ENCODE measurements at places on chromosomes 11 and 22.

- DNase-seq = no peak
These were observed 28.5 kb downstream of the CUL5 start for GRCh38 chr11:108037211-108037610.

DNA sequence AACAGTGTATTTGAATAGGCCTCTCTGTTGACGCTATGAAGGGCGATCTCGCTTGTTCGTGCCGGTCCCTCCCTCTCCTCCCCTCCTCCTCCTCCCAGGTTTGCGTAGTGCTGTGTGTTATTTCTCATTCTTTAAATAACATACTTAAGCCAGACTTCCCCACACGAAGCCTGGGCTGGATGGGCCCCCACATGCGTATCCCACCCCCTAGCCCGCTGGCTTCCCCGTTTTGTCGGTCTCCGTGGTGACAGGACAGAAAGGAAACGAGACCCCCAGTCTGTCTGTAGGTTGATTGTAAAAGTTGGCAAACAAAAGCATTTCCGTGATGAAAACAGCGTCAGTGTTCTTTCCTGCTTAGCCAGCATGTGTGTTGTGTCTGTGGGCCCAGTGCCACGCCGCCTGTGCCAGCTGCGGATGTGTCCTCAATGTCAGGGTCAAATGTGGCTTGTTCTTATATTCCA lies 27.3 kb downstream of the FAM118A start:
- peak; percentile 60 for DNase-seq

DNA sequence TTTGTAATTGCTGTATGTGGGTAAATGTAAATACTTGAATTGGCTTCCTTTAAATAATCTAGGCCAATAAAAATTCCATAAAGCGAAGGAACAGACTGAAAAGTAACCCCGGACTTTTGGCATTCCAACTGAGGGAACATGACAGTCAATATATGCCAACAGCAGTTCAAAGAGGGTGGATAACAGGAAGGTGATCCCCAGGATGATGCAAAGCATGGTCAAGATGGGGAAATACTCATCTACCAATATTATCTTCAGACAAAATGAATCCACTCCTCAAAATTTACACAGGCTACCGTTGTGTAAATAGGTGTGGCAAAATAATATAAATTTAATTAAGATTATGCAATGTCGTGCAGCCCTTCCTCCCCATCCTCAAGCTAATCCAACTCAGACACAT lies 56.9 kb downstream of the BBOX1 start:
- no peak for DNase-seq

DNA sequence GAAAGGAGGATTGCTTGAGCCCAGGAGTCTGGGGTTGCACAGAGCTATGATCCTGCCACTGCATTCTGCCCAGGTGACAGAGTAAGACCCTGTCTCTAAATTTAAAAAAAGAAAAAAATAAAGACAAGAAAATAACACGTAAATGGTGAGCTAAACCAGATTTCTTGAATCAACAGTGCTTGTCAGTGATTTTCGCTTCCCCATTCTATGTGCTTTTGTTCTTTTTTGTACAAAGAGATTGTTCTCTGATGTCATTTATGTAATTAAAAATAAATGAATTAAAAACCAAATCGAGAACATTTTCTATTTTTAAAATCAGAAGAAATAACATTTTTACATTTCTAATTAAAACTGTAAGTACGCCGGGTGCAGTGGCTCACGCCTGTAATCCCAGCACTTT lies 19.8 kb upstream of the SLC29A2 start:
- DNase-seq = no peak

DNA sequence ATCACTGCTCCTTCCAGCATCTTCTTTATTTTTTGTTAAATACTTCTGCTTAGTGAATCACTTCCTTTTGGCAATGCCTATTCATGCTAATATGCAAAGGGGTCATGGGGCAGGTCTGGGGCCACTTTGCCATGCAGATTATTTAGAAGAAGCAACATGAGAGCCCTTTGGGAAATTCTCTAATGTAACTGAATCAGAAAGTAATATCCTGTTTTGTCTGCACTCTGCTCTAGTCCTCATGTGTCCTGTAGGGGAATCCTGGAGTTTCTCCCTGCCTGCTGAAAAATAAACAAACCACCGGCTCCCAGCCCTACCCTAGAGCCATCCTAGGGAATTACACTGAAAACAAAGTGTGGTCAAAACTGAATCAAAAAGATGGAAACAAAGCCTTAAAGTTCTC lies 176.5 kb upstream of the POU2AF2 start:
- DNase-seq = no peak

- no peak for DNase-seq
These were observed 10.6 kb downstream of the KCNC1 start for GRCh38 chr11:17745023-17745772.

DNA sequence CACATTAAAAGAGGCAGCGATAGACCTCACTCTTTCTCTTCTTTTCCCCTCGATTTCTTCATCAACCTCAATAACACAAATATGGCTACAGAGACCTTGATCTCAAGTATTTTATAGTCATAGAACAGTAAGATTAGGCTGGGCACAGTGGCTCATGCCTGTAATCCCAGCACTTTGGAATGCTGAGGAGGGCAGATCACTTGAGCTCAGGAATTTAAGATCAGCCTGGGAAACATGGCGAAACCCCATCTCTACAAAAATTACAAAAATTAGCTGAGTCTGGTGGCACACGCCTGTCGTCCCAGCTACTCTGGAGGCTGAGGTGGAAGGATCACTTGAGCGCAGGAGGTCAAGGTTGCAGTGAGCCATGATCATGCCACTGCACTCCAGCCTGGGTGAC lies 14.6 kb downstream of the SLN start:
- DNase-seq = no peak

DNA sequence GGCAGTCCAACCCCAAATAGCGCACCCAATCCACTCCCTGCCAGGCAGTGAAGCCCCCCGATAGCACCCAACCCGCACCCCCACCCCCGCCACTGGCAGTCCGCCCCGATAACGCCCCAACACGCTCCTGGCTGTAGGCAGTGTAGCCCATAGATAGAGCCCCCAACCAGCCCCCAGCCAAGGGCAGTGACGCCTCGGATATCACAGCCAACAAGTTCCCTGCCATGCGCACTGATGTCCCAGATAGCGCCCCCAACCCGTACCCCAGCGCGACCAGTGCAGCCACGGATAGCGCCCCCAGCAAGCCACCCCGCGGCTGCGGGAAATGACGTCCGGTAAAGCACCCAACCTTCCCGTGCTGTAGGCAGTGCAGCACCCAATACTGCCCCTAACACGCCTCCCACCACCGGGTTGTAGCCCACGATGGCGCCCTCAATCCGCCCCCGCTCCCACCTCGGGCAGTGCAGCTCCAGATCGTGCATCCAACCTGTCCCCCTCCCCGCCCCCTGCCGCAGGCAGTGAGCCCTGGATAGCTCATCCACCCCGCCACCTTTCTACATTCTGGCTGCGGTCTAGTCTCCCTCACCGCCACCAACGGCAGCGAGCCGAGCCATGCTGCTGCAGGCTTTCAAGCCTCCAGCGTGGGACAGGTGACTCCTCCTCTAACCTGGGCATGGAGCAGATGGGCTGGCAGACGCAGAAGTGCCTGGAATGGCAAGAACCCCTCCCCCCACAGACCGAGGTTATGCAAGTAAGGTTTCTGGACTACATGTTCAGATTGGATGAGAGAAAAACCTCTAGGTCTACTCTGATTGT lies 625 bp downstream of the RFPL2 start:
- no peak for DNase-seq

DNA sequence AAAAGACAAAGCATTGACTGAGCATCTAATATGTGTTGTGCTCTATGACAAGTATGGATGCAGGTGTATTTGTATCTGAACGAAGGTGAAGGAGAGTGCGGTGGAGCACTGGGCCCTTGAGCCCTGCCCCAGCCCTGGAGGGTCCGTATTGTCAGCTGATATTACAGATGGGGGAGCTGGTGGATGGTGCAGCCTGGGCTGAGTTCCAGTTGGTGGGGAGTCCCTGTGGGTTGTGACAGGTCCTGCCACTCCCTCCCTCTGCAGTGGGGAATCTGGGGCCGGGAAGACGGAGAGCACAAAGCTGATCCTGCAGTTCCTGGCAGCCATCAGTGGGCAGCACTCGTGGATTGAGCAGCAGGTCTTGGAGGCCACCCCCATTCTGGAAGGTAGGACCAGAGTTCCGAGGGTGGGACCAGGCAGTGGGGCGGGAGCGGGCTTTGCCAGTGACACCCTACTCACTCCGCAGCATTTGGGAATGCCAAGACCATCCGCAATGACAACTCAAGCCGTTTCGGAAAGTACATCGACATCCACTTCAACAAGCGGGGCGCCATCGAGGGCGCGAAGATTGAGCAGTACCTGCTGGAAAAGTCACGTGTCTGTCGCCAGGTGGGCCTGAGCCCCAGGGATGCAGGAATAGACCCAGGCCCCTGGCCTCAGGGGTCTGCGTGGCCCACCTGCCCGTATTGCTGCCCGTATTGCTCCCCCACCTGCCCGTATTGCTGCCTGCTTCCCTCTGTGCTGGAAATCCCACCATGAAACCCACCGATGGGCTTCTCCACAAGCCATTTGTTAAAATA lies 28.6 kb downstream of the MYO7A start:
- no peak for DNase-seq

DNA sequence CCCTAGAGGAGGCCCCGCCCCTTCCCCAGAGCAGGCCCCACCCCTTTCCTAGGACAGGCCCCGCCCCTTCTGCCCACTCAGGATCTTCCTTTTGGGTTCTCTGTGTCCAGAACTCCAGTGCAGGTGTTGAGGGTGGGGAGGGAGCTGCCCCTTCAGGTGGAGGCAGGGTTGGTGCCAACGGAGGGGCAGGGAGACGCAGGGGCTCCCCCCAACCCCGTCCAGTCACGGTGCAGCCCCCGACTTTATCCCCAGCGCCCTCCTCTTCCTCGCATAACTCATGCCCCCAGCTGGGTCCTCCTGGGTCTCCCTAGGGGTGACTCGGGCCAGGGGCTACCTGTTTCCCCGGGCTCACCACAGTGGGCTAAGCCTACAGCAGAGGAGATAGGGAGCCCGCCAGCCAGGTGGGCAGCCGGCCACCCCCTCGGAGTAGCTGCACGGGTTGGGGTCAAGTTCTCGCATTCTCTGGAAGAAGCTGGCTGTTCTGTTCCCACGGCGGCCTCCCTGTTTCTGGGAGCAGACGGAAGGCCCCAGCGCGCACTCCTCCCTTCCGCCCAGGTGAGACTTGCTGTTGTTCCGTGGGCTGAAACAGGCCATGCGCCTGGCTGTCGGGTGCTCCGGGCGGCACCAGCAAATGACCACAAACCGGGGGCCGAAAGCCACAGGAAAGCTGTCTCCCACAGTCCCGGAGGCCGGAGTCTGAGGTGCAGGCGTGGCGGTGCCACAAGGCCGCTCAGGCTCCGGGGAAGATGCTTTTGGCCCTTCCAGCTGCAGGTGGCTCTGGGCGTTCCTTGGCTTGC lies 38.9 kb downstream of the MUC2 start:
- DNase-seq = no peak

DNA sequence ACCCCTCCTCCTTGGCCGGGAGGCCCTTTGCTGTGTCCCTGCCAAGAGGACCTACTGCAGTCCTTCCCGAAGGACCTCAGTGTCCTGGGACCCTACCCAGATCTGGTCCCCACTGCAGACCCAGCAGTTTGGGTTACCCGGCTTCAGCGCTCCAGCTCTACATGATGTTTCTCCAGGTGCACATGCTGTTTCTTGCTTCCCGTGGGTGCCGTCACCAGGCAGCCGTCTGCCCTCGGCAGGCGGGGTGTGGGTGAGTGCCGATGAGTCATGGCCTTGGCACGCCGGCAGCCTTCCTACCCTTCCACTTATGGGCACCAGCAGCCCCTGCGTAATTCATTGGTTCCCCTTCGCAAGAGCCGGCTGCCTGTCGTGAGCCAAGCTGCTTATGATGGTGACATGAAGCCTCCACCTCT lies 101.8 kb downstream of the BCR start:
- DNase-seq = peak; percentile 91

All from ascending aorta (tissue), 2 donors.